ENCODE measurements at places on chromosomes 7 and 10. TPM values are rescaled to one million over a fixed set of nuclear protein-coding genes. Genes with fewer than 3 reads are reported as not detected.

ANXA8 gene
- total RNA-seq = 4.6 TPM

TPST1 gene
- total RNA-seq = 42.9 TPM

DNA sequence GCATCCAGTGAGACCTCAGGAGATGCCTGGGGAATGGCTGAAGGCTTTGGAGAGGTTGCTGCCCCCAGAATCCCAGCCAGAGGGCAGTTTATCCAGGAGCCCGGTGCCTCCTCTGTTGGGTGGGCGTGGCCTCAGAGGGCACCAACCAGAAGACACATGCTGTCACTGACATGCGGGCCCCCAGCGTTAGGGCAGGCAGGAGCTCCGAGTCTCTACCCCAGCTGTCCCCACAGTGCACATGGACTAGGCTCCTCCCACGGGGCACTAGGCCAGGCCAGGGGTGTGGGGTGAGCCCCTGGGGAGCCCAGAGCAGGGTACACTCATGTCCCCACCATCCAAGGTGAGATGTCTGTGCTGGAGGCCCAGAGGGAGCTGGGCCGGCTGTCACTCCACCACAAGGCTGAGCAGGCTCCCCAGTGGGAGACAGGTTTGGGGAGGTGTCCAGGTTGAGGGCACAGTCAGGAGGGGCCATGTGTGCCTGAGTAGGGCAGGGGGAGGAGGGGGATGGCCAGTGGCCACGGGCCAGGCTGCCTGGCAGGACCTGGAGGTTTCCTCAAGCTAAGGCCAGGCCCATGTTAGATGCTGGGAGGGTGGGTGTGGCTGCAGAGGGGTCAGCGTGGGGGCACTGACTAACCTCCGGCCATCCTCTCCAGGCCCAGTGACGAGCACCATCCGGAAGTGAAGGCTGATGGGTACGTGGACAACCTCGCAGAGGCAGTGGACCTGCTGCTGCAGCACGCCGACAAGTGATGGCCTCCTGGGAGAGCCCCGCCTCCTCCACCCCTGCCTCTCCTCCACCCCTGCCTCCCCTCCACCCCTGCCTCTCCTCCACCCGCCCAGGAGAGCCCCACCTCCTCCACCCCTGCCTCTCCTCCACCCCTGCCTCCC lies 131.3 kb downstream of the FAM53B start:
- no peak for DNase-seq

DNA sequence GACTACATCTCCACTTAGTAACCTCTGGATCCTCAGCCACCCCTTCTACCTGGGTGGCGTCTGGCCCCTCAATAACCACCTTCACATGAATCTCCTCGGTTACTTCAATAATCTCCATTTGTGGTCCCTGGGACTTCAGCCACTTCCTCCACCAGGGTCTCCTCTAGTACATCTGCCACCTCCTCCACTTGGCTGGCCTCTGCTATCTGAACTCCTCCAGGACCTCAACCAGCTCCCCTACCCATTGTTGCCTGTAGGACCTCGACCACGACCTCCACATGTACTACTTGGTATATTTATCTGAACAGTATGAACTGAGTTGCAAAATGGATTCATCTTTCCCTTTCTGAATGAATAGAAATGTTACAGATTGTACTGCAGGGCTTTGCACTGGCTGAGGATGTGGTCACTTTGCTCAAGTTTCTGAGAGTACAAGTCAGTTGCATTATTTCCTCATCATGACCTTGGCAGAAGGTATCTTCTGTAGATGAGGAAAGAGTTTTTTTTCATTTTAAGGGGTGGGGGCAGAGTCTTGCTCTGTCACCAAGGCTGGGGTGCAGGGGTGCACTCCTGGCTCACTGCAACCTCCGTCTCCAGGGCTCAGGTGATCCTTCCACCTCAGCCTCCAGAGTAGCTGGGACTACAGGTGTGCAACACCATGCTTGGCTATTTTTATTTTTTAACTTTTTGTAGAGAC lies 36.0 kb downstream of the MAT1A start:
- DNase-seq = no peak

- DNase-seq = no peak
These were observed 6.4 kb downstream of the SFTPD start for GRCh38 chr10:79942261-79943185.

- no peak for DNase-seq
These were observed 137.7 kb upstream of the MDFIC start for GRCh38 chr7:114784177-114784576.

DNA sequence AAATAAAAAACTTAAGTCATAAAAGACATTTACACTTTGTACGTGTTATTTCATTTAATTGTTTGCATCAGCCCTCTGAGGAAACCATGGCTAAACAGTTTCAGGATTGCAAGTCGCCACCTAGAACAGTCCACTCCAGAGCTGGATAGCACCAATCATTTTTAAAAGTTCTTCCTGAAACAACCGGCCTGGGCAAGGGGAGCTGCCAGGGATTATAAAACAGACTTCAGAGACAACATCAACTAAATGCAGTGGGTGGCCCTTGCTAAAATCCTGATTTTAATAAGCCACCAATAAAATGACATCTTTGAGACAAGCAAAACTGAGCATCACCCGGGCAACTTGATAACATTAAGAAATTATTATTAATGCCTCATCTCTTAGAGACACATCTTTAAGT lies 13.5 kb downstream of the DLG5 start:
- DNase-seq = no peak

- DNase-seq = no peak
These were observed 47.7 kb upstream of the TRIM8 start for GRCh38 chr10:102596506-102596971.

DNA sequence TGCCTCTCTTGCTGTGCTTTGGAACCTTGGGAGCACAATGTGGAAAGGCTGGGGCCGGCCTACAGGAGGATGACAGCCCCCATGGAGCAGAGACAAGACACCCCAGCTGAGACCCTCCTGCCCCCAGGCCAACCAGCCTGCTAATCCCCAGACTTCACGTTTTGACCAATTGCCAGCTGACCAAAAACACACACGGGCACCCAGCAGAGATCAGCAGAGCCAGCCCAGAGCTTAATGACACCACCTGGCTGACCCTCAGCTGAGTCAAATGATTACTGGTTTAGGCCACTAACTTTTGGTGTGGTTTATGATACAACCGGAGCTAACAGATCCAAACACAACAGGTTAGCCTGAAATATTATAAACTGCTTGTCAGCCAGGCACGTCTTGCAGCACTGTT lies 111.2 kb upstream of the KIF5B start:
- no peak for DNase-seq

DNA sequence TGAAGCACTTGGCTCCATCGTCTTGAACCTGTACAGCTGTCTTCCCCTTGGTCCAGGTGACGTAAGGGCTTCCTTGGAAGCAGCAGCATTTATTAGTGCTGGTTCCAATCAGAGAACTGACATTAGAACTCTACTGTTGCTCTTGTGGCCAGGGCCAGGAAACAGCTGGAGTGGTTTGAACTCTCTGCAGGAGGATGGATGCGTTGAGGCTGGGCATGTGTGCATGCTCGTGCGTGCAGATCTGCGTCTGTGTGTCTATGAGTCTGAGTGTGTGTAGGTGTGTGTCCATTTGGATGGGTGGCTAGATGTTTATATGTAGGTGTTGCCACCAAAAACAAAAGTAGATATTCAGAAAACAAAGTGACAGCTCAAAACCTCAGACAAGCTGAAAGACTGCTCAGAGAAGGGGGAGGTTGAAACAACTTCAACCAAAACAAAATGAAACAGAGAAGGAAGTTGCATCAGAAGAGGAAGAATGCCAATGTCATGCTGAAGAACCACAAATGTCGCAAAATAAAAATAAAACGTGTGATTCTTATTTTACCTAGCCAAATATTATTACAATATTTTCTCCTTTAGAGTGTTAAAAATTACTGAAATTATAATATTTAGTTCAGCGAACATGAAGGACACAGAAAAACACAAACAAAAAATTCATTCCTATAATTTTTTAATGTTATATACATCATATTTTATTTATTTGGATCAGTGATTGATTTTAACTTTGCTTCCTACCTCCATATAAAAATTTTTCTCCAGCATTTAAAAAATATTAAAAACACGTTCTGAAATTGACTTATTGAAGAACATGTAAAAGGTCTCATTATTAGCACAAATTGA lies 96.1 kb upstream of the MKLN1 start:
- DNase-seq = no peak

GRCh38 chr7:46764100-46764936 lies 817.6 kb downstream of the TNS3 start:
- peak; percentile 91 for DNase-seq
